ENCODE measurements at places on chromosomes 2 and 18.

- no peak for DNase-seq
Observed at GRCh38 chr2:195561116-195561921, 95.7 kb upstream of the SLC39A10 start.

DNA sequence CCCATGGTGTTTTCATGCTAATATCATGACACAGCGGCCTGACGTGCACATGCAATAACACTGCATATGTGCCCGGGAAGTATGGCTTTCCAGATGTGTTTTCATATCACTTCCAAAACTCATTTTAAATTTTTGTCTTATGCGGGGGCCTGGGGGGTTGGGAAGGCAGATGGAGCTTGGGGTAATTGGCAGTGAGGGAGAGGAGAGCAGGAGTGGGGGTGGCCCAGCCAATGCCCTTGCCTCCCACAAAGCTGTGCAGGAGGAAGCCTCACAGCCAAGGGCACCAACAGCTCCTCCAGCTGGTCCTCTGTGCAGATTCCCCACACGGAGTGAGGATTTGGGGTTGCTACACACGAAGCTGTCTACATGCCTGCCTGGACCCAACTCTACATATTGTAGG, 805.2 kb downstream of the GALR1 start:
- no peak for DNase-seq

- DNase-seq, result no peak
Observed at GRCh38 chr2:68272246-68272994, 20.1 kb upstream of the PPP3R1 start.

GRCh38 chr18:44096016-44096415, 584.7 kb upstream of the SETBP1 start:
- no peak for DNase-seq

GRCh38 chr18:23798824-23799223, 109.6 kb downstream of the LAMA3 start:
- no peak for DNase-seq

- no peak for DNase-seq
Observed at GRCh38 chr2:214591366-214591765, 180.5 kb downstream of the VWC2L start.

DNA sequence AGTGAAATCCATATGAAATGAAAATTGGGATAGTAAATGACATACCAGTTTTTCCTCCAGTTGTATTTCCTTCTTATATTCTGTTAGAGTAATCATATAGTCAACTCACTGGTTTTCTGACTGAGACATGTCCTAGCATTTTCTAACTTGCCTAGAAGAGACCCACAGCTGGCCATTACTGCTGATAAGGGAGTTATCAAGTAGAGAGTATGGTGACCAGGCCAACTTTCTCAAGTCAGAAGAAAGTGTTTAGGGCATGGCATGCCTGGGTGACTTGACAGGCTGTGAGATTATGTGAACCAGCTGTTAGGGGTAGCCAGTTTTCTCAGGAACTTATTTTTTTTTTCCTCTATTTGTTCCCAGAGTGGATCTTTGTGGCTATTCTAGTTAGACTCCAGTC, 81.2 kb downstream of the GPD2 start:
- no peak for DNase-seq

GRCh38 chr2:48377646-48378045, 152.3 kb upstream of the STON1 start:
- DNase-seq, result no peak

DNA sequence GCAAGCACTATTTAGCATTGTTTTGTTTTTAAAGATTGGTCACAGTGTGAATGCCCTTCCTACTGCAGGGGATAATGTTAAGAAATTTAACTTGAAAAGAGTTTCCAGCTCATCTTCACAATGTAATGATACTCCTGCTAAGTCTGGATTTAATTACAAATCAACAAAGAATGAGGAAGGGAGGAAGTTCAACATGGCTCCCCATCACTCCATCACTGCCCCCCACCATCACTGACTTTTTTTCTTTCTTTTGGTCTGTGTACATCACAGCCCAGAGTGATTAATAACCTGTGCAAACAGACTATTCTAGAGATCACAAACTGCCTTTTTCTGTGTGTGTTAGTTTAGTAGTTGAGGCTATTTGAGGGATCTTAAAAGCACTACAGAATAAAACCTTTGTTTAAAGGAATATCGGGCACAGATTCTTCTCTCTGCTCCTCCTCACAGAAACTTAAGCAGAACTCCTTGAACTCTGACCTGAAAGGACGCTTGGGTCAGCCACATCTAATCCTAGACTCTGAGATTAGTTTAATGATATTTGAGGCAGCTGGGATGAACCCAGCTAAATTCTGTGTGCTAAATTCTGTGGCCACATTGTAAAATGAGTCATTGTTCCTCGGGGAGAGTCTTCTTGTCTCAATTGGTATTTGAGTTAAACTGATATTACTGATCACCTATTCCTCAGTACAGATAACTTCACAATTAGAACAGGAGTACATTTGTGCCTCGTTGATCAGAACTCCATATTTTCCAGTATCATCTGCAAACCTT, 47.8 kb downstream of the SATB2 start:
- no peak for DNase-seq

- no peak for DNase-seq
Observed at GRCh38 chr2:241673189-241673663, 13.4 kb downstream of the DTYMK start.

- DNase-seq, result no peak
Observed at GRCh38 chr2:128595763-128596395, 277.2 kb upstream of the HS6ST1 start.

GRCh38 chr2:118880501-118880900, 33.1 kb upstream of the EN1 start:
- no peak for DNase-seq
